Aorta (tissue), 5 donors: ENCODE measurements at places on chromosomes 4 and X. TPM values are rescaled to one million over a fixed set of nuclear protein-coding genes. Genes with fewer than 3 reads are reported as not detected.
A peak's percentile ranks its signal among the peaks of the same experiment; 100 is the strongest.

DNA sequence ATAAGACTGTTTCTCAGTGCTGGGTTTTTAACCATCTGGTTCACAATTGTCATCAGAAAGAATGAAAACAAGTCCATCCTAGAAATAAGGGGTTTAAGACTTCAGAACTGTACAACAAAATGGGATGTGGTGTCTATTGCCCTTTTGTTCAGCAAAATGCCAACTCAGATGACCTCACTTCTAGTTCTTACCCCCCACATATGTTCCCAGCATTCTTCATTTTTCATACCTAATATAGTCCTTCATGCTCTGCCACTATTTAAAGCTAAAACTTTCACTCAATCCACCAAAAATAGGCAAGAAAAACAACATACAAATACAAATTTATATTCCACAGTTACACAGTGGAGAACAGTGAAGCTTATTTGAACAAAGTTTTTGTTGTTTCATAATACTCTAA is 111.4 kb downstream of the SORBS2 start:
- DNase-seq: no peak
- no peak overlapping the region for H3K27ac ChIP-seq
- peaks cover 5% of the 10 kb centered on the region for H3K4me1 ChIP-seq
- no peaks in the 10 kb centered on the region for H3K27me3 ChIP-seq

GRCh38 chr4:57231781-57232180 is 121.6 kb upstream of the IGFBP7 start:
- DNase-seq: no peak
- no peaks in the 10 kb centered on the region for H3K4me1 ChIP-seq
- H3K36me3 ChIP-seq: no peaks in the 10 kb centered on the region
- H3K27ac ChIP-seq: no peak overlapping the region

- H3K27me3 ChIP-seq: no peaks in the 10 kb centered on the region
- H3K36me3 ChIP-seq: no peaks in the 10 kb centered on the region
- H3K4me3 ChIP-seq: no peak overlapping the region
- peaks cover 4% of the 10 kb centered on the region for H3K4me1 ChIP-seq
- DNase-seq: no peak
Measured at GRCh38 chr4:41590591-41590990, 52.6 kb downstream of the LIMCH1 start.

GRCh38 chr4:105458001-105458400 is 15.9 kb downstream of the PPA2 start:
- peak overlapping the region; percentile 74 for H3K27ac ChIP-seq
- H3K36me3 ChIP-seq: peaks cover 2% of the 10 kb centered on the region
- H3K4me3 ChIP-seq: no peak overlapping the region

The C4orf33 gene
- total RNA-seq: 8.4 TPM

The PRRG3 gene
- 0.49 TPM for total RNA-seq
